ENCODE measurements at places on chromosomes 5 and 9.

DNA sequence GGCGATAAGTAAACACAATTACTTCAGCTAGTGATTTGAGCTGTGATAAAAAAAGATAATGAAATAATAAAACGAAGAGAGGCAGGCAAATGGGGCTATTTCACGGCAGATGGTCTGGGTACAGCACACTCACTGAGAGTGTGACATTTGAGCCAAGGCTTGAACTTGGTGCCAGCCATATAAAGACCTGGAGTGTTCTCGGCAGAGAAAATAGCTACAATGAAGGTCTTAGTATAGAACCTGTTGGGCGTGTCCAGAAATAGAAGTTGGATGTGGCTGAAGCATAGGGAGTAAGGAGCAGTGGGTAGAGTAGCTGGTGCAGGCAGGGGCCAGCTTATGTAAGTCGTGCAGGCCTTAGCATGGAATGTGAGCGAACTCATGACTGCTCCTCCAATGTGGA is 660.3 kb upstream of the WWC1 start:
- no peak for DNase-seq

DNA sequence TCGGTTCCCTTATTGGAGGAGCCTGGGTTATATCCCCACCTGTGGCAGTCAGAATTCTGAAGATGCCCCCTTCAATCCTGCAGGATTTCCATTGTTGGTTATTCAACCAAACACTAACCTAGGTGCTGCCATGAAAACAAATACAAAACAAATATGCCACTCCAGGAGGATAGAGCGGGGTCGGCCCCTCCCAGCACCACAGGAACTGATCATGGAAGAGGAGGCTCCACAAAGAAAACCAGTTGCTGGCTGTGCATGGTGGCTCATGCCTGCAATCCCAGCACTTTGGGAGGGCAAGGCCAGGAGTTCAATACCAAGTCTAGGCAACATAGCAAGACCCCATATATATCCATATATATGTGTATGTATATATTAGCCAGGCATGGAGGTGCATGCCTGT is 13.2 kb upstream of the ADGRD2 start:
- DNase-seq: no peak

- no peak for DNase-seq
Observed at GRCh38 chr5:143552680-143553079, 149.2 kb upstream of the NR3C1 start.

DNA sequence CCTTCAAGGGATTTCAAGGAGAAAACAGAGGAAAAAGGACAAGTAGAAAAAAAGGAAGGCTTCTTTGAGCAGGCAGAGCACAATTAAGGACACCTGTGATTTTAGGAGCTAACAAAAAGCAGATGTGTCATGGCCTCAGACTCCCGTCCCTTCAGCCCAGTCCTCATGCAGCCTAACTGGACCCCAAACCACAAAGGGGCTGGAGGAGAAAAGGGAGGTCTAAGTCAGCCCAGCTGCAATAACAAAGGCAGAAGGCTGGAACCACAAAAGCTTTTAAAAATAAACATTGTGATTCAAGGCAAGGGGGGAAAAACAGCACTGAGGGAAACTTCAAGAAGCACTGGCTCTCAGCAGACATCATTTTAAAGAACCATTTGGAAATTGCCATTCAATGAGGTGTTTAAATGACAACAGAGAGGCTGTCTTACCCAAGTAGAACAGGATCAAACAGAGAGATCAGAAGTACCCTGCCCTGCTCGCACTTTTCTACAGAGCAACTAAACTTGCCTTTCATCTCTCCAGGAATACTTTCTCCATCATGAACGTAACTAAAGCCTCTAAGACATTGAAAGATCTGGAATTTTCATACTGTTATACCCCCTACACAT is 89.3 kb downstream of the SEMA5A start:
- DNase-seq: no peak

GRCh38 chr9:90854637-90855175 is 53.1 kb downstream of the SYK start:
- no peak for DNase-seq

DNA sequence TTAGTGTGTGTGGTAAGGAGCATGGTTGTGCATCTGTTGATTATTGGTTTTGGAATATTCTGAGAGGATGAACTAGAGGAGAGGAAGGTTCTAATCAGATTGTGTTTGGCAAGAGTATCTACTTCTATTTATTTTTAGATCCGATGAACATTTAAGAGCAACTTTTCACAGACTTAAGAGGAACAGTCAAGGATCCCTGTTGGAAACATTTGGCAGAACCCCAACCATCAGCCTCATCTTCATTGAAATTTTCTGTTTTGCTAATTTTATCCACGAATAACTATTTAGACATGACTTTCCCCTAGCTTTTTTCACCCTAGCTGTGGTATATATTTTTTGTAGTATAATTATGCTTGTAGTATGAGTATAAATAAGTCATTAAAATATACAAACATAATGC is 868.5 kb downstream of the MAT2B start:
- DNase-seq: no peak

DNA sequence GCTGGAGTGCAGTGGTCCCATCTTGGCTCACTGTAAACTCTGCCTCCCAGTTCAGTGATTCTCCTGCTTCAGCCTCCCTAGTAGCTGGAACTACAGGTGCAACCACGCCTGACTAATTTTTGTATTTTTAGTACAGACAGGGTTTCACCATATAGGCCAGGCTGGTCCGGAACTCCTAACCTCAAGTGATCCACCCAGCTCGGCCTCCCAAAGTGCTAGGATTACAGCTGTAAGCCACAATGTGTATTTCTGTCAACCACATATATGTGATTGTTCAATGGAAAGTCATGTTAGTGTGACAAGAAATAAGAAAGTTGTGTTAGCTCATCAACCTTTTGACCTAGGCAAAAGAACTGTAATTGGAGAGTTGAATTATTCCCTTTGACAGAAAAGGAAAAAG is 677.1 kb upstream of the CHD1 start:
- no peak for DNase-seq

GRCh38 chr9:107044872-107045271 is 181.9 kb downstream of the ZNF462 start:
- no peak for DNase-seq

DNA sequence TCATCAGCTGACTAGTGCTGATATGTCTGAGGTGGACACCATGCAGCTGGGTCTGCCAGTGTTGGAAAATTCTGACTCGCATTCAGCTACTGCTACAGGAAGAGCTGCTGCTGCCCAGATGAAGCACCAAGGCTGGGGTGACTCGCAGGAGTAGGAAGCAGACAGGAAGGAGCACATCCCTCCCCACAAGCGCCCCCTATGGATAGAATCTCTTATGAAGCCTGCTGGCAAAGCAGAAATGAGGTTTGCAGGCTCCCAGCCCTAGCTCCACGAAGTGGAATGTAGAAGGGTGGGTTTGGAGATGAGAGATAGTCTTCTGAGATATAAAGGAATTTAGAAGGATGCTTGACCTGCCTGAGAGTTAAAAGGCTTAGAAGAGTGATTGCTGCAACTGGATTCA is 443.0 kb downstream of the ACTL7B start:
- DNase-seq: no peak

GRCh38 chr5:87717761-87718160 is 305.0 kb upstream of the CCNH start:
- no peak for DNase-seq

Measured in T-helper 22 cell (primary cell).